ENCODE measurements at places on chromosomes 3 and 15.

GRCh38 chr15:92494806-92495336 lies 101.2 kb downstream of the ST8SIA2 start:
- no peak for DNase-seq

GRCh38 chr3:152737021-152737908 lies 97.7 kb upstream of the P2RY1 start:
- no peak for DNase-seq

DNA sequence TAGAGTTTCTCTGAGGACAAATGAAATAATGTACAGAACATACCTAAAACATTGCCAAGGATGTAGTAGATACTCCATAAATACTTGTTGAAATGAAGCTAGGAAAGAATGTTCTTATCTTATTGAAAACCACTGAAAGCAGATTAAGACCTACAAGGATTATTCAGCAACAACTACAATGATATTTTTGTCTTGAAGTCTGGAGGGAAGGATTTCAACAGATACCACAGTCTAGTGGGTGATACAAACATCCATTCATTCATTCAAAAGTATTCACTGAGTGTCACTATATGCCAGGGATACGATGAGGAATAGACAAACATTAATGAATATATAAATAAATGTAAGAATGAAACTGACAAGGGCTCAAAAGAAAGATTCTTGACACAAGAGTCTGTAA lies 74.7 kb upstream of the THBS1 start:
- DNase-seq, result no peak

DNA sequence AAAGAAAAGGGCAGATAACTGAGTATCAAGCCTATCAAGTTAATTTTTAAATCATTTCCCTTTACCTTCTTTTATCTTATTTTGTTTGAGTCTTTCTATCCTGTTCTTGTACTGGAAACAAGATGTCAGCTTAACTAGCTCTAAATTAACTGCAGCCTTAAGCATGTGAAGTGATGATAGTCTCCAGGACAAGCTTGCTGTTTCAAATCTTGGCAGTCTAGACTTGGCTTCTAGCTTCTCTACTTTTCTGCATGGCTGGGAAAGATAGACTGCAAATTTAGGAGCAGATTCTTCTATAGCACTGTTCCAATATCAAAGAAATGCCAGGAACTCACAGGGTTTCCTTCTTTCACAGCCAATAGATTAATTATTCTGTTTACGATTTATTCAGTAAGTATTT lies 1034.4 kb downstream of the TUSC7 start:
- DNase-seq, result no peak

- no peak for DNase-seq
Observed at GRCh38 chr15:90239371-90239770, 5.4 kb downstream of the GDPGP1 start.

GRCh38 chr3:171165499-171165921 lies 139.0 kb upstream of the SLC2A2 start:
- DNase-seq, result no peak

DNA sequence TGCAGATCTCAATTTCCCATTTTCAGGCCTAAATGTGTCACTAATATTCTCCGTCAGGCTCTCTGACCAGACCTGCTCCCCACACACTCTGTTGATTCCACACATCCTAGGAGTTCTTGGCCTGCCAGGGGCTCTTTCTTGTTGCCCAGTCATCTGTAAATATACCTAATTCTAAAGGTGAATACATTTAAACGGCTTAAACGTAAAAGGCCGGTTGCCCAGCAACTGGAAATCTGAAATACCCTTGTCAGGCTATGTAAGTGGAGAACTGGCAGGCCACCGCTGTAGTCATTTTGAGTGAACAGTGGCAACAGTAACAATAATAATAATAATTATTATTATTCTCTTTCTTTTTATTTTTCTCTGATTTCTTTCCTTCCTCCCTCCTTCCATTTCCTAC lies 302.7 kb downstream of the AGBL1 start:
- DNase-seq, result no peak

DNA sequence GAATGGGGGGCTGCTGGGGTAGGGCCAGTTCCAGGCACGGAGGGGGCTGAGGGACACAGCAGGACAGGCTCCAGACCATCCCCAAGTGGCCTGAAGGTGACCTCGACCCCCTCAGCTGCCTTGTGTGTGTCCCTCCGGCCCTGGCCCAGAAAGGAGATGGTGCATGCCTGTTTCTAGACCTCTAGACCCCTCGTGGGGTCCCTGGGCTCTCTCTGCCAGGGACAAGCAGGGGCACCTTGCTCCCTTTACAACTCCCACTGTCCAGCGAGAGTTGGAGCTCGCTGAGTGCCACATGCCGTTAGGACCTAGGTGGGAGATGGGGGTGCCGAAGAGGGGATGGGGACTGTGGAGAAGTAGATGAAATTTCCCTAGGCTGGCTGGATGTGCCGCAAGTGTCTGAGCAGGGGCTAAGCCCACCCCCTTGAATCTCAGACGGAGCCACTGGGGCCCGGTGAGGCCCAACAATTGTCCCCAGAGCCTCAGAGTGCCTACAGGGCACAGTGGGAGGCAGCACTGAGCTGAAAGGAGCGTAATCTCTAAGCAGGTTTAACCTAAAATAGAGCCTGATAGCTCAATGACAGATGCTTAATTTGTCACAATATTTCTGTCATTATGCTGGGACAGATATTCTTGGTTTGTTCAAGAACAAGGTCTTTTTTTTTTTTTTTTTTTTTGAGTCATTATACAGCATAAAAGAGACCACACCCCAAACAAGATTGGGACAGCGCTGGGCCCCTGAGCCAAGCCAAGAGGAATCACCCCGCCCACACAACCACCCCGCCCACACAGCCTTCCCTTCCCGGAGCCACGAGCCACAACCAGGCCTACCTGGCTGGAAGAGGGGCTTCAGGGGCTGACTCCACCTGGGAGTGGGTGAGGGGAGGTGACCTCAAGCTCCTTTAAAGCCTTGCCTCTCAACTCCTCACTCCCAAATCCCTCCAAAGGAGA lies 23.6 kb upstream of the KLF13 start:
- no peak for DNase-seq

- no peak for DNase-seq
Observed at GRCh38 chr15:66845266-66845785, 143.3 kb downstream of the SMAD6 start.

- DNase-seq, result no peak
Observed at GRCh38 chr3:52524752-52525679, 8.6 kb downstream of the NT5DC2 start.

DNA sequence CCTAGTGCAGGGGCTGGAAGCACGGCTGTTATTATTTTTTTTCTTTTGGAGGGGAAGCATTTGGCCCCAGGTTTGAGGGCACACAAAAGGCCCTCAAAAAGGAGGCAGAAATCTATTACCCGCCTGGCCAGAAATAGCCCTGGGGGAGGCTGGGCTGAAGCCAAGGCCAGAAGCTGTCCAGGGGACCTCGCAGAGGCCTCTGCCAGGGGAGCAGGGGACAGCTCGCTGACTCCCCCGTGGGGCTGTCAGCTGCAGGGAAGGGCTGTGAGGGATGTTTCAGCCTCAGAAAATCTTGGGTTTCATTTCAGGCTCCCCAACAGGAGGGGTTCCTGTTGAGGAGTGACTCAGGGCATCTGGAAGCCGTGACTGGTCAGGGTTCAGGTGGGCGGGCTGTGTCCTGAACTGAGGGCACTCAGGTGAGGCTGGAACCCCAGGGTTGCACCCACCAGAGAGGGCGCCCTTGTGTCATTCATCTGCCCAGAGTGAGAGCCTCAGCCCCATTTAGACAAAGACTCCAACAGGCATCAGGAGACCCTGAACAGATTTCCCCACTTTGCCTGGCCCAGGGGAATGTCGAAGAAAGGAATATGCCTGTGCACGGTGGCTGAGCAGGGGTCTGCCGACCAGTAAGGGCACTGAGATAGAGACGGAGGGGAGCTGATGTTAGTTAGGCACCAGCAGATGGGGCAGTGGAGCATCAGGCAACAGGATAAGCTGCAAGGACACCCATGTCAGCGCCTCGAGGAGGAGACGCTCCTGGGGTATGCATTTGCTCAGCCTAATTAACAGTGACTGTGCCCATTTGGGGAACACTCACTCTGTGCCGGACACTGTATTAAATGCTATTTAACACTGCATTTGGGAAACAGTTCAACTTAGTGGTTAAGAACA lies 43.5 kb upstream of the SLC6A11 start:
- DNase-seq, result no peak

GRCh38 chr15:32042269-32042972 lies 12.1 kb downstream of the CHRNA7 start:
- DNase-seq, result no peak

GRCh38 chr15:96344706-96345559 lies 14.4 kb downstream of the NR2F2 start:
- no peak for DNase-seq

DNA sequence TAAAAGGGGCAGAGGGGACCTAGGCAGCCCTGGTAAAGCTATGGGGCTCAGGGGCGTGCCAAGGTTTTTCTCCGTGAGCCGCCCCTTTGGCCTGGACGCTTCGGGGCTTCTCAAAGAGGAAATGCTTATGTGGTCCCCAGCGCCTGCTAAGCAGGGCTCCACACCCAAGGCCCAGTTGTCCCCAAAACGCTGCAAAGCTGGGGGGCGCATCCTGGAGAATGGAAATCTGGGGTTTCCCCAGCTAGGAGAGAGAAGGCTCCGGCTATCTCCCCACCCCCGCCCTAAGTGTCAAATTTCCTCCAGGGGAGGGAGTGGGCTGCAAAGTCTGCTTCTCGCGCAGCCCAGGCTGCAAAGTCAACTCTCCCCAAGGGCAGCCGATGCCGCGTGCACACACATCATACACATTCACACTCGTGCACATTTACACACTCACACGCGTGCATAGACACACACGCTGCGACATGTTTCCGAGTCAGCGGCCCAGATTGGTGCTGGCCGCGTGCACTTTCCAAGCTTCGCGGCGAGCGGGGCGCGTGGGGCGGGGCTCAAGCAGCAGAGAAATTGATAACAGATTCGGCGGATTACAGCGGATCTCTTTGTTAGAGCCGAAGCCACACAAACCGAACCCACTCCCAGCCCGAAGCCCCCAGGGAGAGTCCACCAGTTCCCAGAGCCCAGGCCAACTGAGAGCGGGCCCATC lies 4.5 kb downstream of the WNT5A start:
- no peak for DNase-seq

DNA sequence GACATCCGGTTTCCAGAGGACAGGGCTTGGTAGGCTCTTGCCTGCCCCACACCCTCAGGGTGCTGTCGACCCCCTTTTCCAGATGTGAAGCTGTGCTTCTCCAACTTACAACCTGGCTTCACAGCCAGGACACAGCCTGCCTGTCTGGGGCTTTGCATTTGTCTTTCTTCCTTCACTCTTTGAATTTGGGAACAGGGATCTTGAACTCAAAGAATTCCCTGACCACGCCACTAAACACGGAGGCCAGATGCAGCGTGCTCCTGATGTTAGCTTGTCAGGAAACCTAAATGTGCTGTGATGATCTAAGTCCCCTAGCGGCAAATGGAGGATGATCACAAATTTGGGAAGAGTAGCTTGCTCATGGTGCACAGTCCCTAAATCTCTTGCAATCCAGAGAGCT lies 244.8 kb upstream of the RGMA start:
- DNase-seq, result no peak

DNA sequence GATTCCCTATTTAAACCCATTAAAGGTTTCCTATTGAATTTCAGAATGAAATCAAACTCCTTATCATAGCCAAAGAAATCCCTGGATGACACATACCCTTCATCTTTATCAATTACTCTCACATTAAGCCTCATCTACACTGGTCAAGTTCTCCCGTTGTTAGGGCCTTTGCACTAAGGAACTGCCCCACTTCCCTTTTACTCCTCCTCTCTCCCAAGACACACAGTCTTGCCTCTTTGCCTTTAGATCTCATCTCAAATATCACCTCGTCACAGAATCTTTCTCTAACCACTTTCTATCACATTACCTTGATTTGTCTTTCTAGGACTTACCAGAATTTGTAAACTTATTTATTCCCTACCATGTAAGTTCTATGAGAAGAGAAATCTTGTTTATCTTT lies 117.6 kb downstream of the TMCC1 start:
- DNase-seq, result no peak

DNA sequence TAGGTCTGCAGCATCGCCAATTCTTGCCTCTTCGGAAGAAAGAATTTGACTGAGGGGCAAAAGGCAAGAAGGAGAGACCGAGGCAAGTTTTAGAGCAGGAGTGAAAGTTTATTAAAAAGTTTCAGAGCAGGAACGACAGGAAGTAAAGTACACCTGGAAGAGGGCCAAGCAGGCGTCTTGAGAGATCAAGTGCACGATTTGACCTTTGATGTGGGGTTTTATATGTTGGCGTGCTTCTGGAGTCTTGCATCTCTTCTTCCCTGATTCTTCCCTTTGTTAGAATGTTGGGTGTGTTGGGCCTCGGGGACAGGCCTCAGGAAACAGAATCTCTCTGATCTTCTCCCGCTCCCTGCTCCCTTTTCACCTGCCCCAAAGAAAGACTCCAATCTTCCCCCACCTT lies 40.6 kb upstream of the FLNB start:
- no peak for DNase-seq

- no peak for DNase-seq
Observed at GRCh38 chr3:37030588-37030987, 37.3 kb downstream of the MLH1 start.

- DNase-seq, result no peak
Observed at GRCh38 chr15:57215326-57215725, 161.0 kb upstream of the CGNL1 start.

DNA sequence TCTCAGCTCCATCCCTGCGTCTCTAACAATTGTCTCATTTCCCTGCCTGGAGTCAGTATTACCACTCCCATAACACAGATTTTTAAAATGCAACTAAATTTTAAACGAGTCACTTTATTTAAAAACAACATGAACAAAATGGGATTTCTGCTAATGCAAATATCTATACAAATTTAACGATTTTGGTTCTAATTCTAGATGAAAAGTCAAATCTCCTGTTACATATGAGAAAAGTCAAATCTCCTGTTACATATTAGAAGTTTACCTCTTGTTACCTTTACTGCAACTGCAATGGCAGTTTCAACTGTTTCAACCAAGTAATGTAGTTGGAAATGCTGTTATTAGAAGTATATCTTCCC lies 578 bp upstream of the RPL39L start:
- no peak for DNase-seq

Measured in stimulated activated CD8-positive, alpha-beta memory T cell treated with anti-CD3 and anti-CD28 coated beads, Interleukin-7, amount 100 ng/mL, for 4 hours (primary cell).